ENCODE measurements at places on chromosomes 13 and 19.

GRCh38 chr19:47613165-47614020 lies 4.5 kb downstream of the BICRA start:
- DNase-seq = peak; percentile 95

- DNase-seq = no peak
These were observed 7.9 kb downstream of the PDX1 start for GRCh38 chr13:27927444-27928352.

DNA sequence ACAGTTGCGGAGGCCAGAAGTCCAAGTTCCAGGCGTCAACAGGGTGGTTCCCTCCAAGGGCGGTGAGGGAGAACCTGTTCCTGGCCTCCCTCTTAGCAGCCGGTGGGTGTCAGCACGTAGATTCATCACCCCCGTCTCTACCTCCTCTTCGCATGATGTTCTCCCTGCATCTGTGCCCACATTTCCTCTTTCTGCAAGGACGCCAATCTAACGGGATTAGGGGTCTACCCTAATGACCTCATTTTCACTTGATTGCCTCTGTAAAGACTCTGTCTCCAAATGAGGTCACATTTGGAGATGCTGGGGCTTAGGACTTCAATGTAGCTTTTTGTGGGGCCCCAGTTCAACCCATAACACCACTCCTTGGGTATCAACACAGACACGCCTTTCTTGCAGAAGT lies 38.5 kb downstream of the DPF1 start:
- DNase-seq = no peak

DNA sequence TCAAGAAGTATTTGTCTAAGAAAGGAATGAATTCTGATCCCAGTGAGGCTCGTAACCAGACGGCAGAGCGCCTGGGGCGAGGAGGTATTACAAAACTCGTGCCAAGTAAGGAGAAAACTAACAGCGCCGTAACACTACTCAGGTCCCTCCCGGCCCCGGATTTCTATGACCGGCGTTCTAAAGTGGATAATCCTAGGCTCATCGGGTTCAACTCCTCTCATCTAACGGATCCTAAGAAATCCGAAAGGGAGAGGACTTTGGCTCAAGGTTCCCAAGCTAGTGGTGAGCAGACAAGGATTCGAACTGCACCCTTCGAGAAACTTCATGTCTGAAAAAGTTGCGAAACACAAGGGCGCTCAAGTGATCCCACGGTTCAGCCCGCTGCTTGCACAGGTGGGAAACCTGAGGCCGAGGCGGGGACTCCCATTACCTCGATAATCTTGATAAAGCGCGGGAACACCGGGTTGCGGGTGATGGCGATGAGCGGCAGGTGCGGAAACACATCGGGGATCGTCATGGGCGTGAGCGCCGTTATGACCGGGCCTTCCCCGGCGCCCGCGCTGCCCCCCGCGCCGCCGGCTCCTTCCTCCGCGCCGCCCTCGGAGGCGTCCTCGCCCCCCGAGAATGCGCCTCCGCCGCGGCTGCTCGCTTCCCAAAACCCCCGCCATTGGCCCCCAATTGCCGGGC lies 529 bp downstream of the LONP1 start:
- DNase-seq = no peak

DNA sequence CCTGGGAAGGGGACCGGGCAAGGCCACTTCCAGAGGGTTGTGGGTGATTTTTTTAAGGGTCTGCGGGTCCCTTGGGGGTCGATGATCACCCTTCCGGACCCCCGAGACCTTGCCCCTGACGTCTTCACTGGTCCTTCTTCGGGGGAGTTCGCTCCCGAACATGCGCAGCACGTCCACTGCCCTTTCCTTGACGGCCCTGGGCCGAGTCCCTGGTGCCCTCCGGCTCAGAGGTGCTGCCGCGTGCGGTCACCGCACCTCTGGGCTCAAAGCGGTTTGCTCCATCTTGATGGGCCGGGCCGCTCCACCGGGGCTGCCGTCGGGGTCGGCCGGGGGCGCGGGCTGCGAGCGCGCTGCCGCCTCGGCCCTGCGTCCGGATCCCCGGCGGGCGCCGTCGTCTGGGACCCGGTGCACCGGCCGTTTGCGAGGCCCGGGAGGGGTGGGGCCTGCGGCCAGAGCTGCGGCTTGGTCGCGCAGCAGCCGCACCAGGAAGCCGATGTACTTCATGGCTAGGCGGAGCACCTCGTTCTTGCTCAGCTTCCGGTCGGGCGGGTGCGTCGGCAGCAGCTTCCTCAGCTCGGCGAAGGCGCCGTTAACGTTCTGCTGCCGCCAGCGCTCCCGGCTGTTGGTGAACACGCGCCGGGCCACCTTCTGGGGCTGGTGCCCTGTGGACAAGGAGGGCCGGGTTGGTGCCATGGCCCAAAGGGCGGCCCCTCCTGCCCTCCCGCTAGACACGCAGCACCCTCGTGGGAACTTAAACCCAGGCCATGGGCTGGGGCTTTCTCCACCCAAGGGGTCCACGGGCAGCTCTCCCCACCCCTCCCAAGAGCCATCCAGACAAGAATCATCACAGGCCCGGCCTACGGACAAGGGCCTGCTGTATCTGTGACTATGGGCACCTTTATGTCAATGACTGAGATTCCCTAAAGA lies 3.3 kb downstream of the LYL1 start:
- DNase-seq = peak; percentile 52

DNA sequence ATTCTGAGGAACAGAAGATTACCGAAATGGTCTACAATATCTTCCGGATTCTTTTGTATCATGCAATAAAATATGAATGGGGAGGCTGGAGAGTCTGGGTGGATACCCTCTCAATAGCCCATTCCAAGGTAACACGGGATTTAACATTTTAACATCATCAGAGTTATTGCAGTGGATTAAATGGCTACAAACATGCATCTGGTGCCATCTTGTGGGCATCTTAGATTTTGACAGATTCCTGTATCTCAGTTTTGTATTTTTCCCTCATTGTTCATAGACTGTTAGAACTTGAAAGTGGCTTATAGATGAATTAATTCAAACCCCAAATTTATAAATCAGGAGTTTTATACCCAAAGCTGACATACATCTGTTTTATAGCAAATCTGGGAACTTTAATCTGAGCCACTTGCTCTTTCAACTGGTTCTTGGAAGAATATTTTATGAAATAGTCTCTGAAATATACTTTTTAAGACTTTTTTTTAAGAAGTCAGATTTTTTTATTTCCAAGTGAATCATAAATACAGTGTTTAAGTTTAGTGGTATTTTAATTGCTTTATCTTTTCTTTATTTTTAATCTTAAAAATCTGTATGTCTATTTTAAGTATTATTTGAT lies 215.2 kb downstream of the NBEA start:
- peak; percentile 60 for DNase-seq

GRCh38 chr19:35752746-35753350 lies 4.0 kb downstream of the HSPB6 start:
- no peak for DNase-seq

GRCh38 chr19:14383661-14384555 lies 2.7 kb downstream of the ADGRE5 start:
- DNase-seq = peak; percentile 53

GRCh38 chr13:23770973-23771372 lies 118.2 kb downstream of the MIPEP start:
- no peak for DNase-seq

- DNase-seq = no peak
These were observed 21.6 kb downstream of the FAM124A start for GRCh38 chr13:51243832-51244231.

- no peak for DNase-seq
These were observed 20.6 kb upstream of the CD33 start for GRCh38 chr19:51204321-51204720.

DNA sequence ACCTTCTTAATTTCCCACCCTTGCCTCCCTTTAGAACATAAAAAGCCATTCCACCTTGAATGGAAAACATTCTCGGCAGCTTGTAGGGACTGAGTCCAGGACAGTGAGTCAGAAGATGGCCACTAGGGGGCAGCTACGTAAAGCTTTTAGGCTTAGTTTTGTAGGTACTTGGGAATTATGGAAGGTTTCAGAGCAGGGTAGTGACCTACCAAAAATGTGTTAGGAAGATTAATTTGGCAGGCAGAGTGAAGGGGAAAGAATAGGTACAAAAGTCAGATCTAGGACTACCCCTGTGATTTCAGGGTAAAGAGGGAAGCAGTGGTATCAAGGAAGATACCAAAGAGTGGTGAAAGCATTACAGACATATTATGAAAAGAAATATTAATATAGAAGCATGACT lies 198.4 kb downstream of the NDFIP2 start:
- peak; percentile 56 for DNase-seq

All from fibroblast of skin of scalp (primary cell).